ENCODE measurements at places on chromosomes 7 and 10.

DNA sequence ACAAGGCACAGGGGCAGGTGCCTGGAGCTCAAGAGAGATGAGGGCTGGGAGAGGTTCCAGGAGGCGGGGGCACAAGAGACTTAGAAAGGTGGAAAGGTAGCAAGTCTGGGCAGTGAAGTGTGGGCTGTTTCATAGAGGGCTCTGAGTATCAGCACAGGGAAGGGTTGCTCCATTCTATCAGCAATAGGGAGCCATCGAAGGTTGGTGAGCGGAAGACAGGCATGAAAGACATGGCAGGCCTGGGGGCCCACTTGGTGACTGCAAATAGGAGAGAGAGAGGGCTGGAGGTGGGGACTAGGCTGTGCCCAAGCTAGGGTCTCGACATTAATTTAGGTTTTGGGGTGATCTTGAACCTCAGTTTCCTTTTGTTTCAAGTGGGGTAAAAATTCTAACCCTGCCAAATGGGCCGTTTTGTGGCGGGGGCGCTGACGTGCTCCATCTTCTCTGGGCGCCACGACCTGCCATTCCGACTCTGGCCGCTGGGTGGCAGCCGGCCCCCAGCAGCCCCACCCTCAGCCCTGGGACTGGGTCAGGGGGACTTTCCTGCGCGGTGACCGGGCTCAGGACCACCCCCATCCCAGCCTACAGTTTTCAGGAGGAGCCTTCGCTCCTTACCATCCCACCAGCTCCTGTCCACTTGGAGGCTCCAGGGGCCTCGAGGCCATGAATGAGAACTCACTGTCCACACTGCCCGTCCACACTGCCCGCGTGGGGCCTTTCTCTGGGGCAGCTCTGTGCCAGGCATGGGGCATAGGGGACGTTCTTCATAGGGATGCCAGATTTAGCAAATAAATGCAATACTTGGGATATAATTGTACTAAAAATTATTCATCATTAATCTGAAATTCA, 37.2 kb upstream of the PCBD1 start:
- DNase-seq, result peak; percentile 29

GRCh38 chr10:80553436-80553835, 15.7 kb downstream of the SH2D4B start:
- no peak for DNase-seq

DNA sequence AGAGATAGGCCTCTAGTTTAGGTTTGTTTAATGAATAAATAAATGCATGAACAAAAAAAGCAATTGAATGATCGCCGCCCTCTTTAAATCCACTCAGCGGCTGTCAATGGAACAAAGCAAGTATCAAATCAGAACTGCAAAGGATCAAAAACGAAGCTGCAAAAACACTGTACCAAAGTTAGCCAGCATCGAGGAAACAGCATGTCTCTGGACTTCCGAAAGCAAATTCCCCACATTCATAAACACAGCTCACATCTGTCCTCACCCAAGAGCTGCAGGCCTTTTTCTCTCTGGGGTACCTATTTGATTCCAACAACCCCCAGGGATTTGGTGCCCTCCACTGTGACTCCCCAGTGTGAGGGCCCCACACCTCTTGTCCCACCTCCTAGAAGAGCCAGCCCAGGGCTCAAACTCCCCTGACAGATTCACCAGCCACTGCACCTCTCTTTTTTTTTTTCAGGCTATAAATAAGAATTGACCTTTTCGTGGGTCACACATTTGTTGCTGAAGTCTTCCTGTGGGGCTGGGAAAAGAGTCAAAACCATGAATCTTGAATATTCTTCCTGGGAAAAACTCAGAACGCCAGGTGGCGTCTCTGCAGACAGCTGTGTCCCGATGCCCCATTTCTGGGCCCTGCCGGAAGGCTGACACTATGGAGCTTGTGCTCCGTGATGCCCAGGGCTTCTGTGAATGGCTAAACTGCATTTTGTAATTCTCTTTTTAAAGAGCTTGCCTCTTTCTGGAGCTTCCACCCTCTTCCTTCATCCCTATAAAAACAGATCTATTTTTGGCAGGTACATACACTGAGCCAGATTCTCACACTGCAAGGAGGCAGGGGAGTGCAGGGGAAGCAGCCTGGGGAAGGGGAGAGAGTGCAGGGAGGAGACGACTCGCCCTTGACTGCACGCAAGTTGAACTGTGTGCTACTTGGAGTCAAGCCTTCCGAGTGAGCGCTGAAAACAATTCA, 51.7 kb downstream of the HSPA12A start:
- DNase-seq, result no peak

GRCh38 chr10:7551950-7552716, 114.6 kb downstream of the ITIH5 start:
- no peak for DNase-seq

DNA sequence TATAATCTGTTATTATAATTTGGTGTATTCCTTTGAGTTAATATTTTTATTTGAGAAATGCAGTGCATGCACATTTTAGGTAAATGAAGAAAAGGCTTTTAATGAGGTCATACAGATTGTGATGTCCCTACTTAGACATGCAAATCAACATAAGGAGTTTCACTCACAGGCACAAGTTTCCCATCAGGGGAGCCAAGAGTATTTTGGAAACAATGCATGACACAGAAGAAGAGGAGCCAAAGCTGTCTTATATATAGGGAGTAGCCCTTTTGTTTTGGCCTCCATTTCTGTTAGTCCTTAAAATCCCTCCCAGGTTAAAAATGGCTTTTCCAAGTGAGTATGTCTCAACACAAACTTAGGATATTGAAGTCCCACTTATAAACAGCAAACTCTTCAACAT, 703.4 kb upstream of the ANKRD30A start:
- DNase-seq, result no peak

DNA sequence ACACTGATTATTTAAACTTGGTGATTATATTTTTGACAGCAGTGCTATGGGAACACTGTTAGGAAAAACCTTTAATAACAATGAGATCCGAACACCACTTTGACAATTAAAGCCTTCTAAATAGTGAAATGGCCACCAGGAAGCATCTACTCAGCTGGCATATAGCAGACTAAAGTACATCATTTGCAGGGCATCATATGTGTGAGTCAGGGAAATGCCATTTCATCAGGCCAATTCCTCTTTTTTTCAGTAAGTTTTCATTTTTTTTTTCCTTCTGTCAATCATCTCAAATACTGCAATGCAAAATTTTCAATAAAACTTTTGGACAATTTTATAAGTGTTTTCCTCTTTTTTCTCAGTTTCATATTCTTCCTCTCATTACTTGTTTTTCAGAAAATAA, 521.4 kb upstream of the SEMA3D start:
- DNase-seq, result no peak

DNA sequence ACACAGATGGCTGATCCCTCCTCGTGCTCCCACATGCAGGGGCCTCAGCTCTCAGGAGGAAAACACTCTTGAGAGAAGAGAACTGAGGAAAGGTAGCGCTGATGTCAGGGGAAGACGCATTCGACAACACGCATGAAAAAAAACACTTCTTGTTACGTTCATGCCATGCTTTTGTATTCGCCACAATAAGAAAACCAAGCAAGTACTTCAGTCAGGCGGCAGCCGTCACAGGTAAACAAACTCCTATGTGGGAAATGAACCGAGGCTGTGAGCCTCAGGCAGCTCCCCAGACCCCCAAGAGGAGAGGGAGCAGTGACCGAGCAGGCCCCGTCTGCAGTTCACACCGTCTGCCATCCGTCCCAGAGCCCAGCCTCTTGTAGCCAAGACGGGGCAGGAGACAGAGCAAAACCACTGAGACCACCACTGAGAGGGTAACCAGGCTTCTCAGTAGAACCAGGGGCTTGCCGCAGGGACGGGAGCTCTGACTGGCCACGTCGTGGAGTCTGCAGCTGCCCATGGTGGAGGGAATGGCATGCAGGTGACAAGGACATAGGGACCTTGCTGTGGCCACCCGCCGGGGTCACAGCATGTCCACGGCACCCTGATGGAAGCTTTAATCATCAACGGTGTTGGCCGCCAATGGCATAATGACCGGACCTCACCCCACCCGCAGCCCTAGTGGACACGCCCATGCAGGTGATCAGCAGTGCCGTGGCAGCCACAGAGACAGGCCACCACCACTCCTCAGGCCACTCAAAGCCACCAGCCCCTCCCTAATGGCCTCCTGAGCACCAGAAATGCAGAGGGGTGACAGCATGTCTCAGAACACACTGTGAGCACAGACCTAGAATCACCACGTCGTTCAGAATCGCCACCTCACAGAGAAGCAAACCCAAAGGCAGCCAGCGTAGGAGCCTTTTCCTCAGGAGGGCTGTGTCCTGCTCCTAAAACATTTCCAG, 304.3 kb downstream of the PTPRN2 start:
- no peak for DNase-seq

- no peak for DNase-seq
Observed at GRCh38 chr7:108253275-108254044, 123.3 kb upstream of the LAMB4 start.

GRCh38 chr10:42952349-42952748, 124.5 kb upstream of the RET start:
- DNase-seq, result no peak

GRCh38 chr10:114370199-114370598, 34.1 kb downstream of the AFAP1L2 start:
- DNase-seq, result no peak

DNA sequence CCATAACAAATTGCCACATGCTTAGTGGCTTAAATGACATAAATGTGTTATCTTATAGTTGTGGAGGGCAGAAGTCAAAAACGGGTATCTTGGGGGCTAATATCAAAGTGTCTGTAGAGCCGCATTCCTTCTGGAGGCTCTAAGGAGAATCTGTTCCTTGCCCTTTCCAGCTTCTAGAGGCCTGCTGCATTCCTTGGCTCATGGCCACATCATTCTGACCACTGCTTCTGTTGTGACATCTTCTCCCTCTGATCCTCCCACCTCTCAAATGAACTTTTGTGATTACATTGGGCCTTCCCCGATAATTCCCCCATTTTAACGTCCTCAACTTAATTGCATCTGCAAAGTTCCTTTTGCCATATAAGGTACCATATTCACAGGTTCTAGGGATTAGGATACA, 76.1 kb downstream of the CYP26A1 start:
- DNase-seq, result no peak

DNA sequence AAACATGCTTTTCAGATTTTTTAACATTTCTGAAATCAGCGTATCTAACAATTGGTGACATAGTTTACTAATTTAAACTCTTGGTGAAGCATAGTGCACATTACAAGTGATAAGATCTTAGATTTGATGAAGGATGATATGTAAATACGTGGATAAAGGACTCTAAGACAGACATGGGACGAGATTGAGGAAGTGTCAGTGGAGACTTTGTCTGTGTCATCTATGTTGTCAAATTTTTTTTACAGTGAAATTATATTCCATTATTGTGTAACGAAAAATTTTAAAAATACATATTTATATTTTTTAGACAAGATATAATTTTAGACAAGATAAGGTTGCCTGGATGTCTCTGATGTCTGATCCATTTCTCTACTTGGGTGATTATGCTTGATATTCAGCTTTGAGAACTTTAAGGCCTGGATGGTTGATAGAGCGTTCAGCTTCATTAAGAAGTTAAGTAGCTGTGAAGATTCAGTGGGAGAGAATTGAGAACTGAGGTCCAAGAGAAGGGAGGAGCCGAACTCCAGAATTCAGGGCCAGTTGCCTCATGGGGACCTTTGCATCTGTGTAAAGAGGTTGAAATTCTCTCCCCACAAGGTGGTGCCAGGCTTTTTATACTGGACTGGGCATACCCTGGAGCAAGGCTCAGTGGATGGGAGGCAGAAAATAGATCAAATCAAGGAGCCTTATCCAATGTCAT, 62.7 kb downstream of the KAT6B start:
- DNase-seq, result no peak

GRCh38 chr10:122475591-122476332, 14.4 kb downstream of the HTRA1 start:
- no peak for DNase-seq

DNA sequence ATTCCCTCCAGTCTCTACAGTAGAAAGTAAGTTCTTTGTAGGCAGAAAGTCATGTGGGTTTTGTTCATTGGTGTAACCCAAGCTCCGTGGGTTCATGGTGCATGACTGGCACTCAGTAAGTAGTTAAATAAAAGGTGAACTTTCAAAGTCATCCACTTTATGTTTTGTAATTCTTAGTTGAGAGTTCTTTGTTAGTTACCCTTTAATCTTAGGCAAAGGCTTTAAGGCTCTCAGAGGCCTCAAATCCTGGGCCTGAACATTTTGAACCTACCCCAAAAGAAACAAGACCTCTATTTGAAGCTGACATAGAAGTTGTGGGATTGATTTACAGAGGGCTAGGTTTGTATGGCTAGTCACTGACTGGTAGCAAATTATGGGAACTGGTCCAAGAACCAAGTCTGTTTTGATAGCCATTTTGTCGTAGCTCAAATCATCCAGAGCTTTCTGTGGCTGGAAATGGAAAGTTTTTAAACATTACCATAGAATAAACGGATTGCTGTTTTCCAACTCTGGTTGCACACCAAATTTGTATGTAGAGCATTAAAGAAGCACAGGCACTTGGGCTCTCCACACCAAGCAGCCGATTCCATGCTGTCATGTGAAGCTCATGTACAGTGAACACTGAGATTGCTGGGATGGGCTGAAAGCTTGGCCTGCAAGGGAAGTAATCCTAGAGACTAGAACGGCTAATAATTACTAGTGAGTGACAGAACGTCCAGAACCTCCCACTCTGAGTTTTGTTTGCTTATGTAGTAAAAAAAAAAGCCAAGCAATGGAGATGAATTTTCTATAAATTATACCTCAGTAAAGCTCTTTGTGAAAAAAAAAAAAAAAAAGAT, 53.5 kb downstream of the DENND11 start:
- no peak for DNase-seq

- peak; percentile 15 for DNase-seq
Observed at GRCh38 chr10:92573091-92573797, 649 bp downstream of the IDE start.

DNA sequence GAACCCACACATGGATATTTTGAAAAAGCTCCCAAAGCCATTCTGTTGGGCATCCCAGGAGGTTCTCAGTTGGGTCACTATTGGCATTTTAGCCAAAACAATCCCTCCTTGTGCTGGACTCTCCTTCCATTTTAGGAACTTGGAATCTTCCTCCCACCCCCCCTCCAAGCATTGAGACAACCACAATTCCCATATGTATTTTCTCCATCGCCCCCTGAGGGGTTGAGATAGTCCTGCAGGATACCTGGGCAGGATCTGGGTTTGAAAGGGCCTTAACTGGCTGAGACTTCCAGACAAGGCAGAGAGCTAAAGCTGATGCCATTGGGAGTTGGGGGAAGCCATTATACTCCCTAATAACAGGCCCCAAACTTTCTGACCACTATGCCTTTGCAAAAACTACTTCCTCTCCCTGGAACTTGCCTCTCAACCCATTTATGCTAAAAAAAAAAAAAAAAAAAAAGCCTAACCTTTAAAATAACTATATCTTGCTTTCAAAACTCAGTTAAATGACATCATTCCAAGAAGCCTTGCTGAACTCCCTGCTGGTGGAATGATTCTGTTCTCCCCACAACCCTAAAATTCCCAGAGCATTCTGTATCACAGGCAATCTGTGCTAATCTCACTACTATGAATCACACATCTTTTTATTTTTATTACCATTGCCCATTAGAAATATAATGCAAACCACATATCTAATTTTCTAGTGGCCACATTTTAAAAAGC, 77.5 kb upstream of the PDE1C start:
- DNase-seq, result no peak
